ENCODE measurements at places on chromosomes 12 and 14. TPM values are rescaled to one million over a fixed set of nuclear protein-coding genes. Genes with fewer than 3 reads are reported as not detected.

DNA sequence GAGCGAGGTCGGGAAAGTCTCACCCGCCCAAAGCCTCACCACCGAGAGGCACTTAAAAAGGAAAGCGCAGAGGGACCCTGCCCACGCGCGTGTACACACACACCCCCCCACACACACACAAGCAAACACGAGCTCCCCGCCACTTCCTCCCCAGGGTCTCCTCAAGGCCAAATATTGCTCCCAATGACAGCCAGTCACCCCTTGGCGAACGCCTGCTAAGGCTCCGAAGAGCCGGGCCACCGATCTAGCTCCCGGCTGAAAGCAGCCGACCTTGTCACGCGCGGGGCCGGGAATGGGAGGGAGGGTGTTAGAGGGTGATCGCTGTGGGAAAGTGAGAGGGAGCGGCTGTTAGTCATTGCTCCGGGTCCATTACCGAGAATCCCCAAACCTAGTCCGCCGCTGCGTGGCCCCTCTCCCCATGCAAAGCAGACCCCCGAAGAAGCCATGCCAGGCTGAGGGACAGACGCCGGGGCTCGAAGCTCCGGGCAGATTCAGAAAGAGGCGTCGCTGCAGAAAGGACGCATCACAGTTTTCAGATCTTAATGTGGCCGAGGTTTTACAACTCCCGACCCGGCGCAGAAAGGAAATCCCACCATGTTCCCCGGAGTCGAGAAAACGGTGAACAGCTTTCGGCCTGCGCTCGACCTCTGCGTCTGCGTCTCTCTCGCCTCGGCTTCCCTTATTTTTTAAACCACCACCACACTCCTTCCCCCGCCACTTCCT is 2.6 kb downstream of the BMP4 start:
- peak; percentile 52 for DNase-seq

GRCh38 chr12:31817120-31817519 is 88.3 kb upstream of the AMN1 start:
- no peak for DNase-seq

The GRIP1 gene
- total RNA-seq: not detected

The ART4 gene
- total RNA-seq: not detected

The SLC10A1 gene
- total RNA-seq: not detected

The CEBPE gene
- 0.11 TPM for total RNA-seq

The HOTAIR gene
- 7.0 TPM for total RNA-seq
